ENCODE measurements at places on chromosomes 12 and 14. TPM values are rescaled to one million over a fixed set of nuclear protein-coding genes. Genes with fewer than 3 reads are reported as not detected.

GRCh38 chr14:75418850-75419768 lies 8.7 kb upstream of the JDP2 start:
- H3K36me3 ChIP-seq = no peaks in the 10 kb centered on the region
- no peaks in the 10 kb centered on the region for H3K4me1 ChIP-seq
- no peak overlapping the region for H3K4me3 ChIP-seq
- DNase-seq = no peak
- no peak overlapping the region for H3K27ac ChIP-seq

GRCh38 chr12:58481811-58482210 lies 438.5 kb downstream of the LRIG3 start:
- H3K27ac ChIP-seq = no peak overlapping the region
- no peaks in the 10 kb centered on the region for H3K36me3 ChIP-seq
- H3K4me1 ChIP-seq = no peaks in the 10 kb centered on the region
- H3K4me3 ChIP-seq = no peak overlapping the region
- DNase-seq = no peak
- H3K27me3 ChIP-seq = no peaks in the 10 kb centered on the region

Gene CAPZA3
- not detected for total RNA-seq

Gene DDX47
- 23.2 TPM for total RNA-seq

DNA sequence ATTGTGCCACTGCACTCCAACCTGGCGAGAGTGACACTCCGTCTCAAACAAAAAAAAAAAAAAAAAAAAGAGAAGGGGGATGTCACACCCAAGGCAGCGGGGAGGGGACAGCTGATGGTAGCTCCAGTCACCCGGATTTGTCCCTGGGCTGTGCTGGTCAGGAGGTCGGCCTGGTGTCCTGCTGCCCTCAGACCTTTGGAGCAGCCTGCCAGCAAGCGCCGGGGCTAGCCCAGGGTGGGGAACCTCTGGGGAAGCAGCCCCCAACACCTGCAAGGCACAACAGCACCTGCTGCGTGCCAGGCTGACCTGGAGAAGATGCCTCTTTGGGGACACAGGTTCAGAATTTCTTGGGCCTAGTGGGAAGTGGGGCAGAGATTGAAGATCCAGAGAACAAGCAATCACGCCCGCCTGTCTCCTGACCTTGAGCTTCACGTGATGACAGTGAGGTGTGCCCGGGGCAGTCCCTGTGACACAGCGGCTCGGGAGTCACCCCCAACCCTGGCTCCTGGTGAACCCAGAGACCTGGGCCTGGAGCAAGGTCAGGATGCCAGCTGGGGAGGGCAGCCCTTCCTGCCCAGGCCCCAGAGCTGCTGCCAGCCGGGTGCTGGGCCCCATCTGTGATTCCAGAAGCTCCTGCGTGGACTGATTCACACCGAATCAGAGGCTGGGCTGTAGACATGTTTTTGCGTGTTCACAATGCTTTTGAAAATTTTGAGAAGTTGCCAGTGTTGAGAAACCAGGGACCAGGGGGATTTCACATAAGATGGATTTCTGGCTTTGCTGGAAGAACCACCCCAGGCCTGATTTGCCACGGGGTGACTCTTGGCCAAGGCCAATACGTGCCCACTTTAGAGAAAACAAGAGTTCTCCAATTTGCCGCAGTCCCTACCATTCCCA lies 66.4 kb downstream of the RFLNA start:
- no peaks in the 10 kb centered on the region for H3K27me3 ChIP-seq
- DNase-seq = no peak
- H3K4me3 ChIP-seq = no peak overlapping the region
- no peaks in the 10 kb centered on the region for H3K36me3 ChIP-seq
- H3K27ac ChIP-seq = peak overlapping the region; percentile 76
- H3K4me1 ChIP-seq = peaks cover 53% of the 10 kb centered on the region

Gene IL22
- not detected for total RNA-seq

Gene OTOGL
- 0.35 TPM for total RNA-seq

DNA sequence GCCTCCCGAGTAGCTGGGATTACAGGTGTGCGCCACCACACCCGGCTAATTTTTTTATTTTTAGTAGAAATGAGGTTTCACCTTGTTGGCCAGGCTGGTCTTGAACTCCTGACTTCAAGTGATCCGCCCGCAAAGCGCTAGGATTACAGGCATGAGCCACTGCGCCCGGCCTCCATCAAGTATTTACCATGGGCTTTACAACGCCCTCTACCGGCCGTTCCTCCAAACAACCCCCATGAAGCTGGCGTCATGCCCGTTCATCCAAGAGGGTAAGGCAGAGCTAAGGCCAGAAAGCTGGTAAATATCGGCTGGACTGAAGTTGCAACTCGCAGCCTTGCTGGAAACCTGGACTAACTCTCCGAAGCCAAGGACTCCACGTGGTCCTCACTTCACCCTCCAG lies 41.6 kb downstream of the RNF34 start:
- no peak for DNase-seq
- H3K4me3 ChIP-seq = no peak overlapping the region
- no peaks in the 10 kb centered on the region for H3K4me1 ChIP-seq
- no peak overlapping the region for H3K27ac ChIP-seq

- DNase-seq = peak; percentile 2
- H3K27me3 ChIP-seq = no peaks in the 10 kb centered on the region
- no peaks in the 10 kb centered on the region for H3K36me3 ChIP-seq
- no peaks in the 10 kb centered on the region for H3K4me1 ChIP-seq
Observed at GRCh38 chr14:101604228-101604934, 43.1 kb downstream of the DIO3 start.

GRCh38 chr14:33515441-33515840 lies 435.4 kb downstream of the EGLN3 start:
- H3K4me1 ChIP-seq = no peaks in the 10 kb centered on the region
- no peaks in the 10 kb centered on the region for H3K27me3 ChIP-seq
- DNase-seq = no peak
- H3K36me3 ChIP-seq = no peaks in the 10 kb centered on the region
- H3K27ac ChIP-seq = no peak overlapping the region

DNA sequence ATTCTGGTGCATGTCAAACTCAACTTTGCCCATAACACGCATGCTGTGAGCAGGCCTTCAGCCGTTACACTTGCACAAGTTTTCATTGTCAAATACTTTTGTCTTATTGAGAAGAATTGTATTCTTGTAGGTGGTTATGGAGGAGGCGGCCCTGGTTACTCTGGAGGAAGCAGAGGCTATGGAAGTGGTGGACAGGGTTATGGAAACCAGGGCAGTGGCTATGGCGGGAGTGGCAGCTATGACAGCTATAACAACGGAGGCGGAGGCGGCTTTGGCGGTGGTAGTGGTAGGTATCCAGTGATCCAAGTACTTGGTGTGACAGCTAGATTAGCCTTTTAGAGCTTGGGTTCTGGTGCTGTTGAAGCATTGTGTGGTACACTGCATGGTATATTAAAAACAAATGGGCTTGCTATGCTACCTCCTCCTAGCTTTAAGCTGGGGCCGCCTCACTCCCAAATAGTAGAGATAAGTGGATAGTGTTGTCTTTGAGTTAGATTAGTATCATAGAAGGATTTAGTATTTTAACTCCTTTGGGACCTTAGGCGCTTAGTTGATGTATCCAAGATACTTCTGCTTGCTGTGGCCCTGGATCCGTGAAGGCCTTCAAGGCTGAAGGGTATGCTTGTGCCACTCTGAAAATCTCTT lies 2.5 kb downstream of the HNRNPA1 start:
- H3K27me3 ChIP-seq = no peaks in the 10 kb centered on the region
- H3K27ac ChIP-seq = no peak overlapping the region
- H3K4me1 ChIP-seq = peaks cover 36% of the 10 kb centered on the region
- peak overlapping the region; percentile 54 for H3K4me3 ChIP-seq
- peaks cover 9% of the 10 kb centered on the region for H3K36me3 ChIP-seq
- no peak for DNase-seq

Gene ISM2
- not detected for total RNA-seq

Gene ZNF140
- 12.5 TPM for total RNA-seq

- no peak for DNase-seq
- no peak overlapping the region for H3K4me3 ChIP-seq
- no peak overlapping the region for H3K27ac ChIP-seq
- no peaks in the 10 kb centered on the region for H3K27me3 ChIP-seq
- H3K4me1 ChIP-seq = no peaks in the 10 kb centered on the region
Observed at GRCh38 chr14:89551432-89551831, 134.4 kb upstream of the FOXN3 start.

DNA sequence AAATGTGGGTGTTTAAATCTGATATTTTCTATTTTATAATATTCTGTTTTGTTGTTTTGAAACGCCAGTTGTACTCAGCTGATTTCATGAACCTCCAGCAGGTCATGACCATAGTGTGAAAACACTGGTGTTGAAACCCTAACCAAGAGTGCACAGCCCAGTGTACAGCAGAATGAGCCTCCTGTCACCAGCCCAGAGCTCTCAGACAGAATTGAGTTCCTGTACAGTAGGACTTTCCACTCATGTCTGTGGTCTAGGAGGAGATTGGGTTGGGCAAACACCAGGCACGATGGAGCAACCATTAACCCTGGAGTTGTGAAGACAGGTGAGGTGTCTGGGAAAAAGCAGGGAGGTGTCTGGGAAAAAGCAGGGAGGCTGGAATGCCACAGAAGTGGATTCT lies 908.8 kb downstream of the VRK1 start:
- no peak overlapping the region for H3K27ac ChIP-seq
- H3K36me3 ChIP-seq = no peaks in the 10 kb centered on the region
- no peaks in the 10 kb centered on the region for H3K4me1 ChIP-seq
- DNase-seq = no peak

DNA sequence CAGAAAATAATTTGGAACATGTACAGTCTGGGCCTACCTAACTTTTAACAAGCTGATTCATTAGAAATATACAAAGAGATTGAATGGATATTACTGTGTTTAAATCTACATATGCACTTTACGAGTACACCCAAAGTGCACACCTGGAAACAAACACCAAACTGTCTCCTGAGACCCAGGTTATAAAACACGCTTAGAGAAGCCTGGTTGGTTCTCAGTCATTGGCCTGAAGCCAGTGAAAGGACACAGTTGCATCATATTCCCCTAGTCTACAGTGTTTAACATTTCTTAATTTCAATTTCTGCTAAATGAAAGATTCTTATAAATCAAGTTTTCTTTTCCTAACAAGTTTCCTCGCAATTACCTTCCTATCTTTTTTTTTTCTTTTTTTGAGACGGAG lies 209.5 kb downstream of the FBXL14 start:
- H3K4me1 ChIP-seq = no peaks in the 10 kb centered on the region
- H3K36me3 ChIP-seq = no peaks in the 10 kb centered on the region
- no peaks in the 10 kb centered on the region for H3K27me3 ChIP-seq
- DNase-seq = no peak
- H3K27ac ChIP-seq = no peak overlapping the region

- no peak overlapping the region for H3K4me3 ChIP-seq
- no peaks in the 10 kb centered on the region for H3K36me3 ChIP-seq
- H3K27ac ChIP-seq = no peak overlapping the region
- peaks cover 5% of the 10 kb centered on the region for H3K4me1 ChIP-seq
- H3K27me3 ChIP-seq = no peaks in the 10 kb centered on the region
Observed at GRCh38 chr14:88834883-88835431, 10.5 kb downstream of the TTC8 start.

Gene WDR20
- total RNA-seq = 11.7 TPM

DNA sequence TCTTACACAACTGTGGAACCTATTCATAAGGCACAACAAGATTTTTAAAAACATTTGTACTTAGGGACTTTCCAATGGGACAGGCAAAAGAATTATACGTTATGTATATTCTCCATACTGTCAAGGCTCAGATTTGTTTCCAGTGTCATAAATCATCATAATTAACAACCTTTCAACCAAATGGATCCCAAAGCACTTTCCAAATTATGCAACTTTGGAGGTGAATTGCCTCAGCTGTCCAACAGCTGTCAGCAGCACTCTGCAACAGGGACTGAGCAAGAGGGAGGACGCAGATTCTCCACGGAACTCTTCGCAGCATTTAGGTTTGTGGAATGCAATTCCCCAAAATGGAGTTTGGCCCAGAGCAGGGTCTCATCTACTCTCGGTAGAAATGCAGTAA lies 186.6 kb downstream of the PAX9 start:
- peaks cover 3% of the 10 kb centered on the region for H3K4me1 ChIP-seq
- H3K36me3 ChIP-seq = no peaks in the 10 kb centered on the region
- no peak overlapping the region for H3K4me3 ChIP-seq
- no peaks in the 10 kb centered on the region for H3K27me3 ChIP-seq
- DNase-seq = no peak
- no peak overlapping the region for H3K27ac ChIP-seq

DNA sequence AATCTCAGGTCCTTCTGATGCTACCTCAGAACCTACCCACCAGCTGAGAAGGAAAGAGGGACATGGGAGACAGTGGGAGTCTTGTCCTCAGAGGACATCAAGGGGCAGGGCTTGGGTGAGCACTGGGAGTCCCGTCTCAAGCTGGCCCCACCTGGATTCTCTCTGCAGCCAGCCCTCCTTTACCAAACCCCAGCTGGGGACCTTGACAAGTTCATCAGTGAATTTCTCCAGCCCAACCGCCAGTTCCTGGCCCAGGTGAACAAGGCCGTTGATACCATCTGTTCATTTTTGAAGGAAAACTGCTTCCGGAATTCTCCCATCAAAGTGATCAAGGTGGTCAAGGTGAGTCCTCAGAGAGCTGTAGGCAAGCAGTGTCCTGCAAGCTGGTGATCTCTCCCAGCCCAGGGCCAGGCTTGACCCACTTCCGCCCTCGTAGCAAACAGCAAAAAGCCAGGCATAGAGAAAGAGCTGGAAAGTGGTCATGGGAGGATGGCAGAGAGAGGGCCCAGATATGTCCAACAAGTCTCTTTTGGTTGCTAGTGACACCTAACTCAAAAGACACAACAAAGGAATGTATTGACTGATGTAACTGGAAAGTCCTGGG lies 14.2 kb upstream of the OAS2 start:
- H3K36me3 ChIP-seq = peaks cover 7% of the 10 kb centered on the region
- H3K27me3 ChIP-seq = no peaks in the 10 kb centered on the region
- no peak overlapping the region for H3K27ac ChIP-seq
- H3K4me1 ChIP-seq = no peaks in the 10 kb centered on the region
- no peak overlapping the region for H3K4me3 ChIP-seq
- no peak for DNase-seq

- H3K27ac ChIP-seq = no peak overlapping the region
- H3K36me3 ChIP-seq = no peaks in the 10 kb centered on the region
- no peak overlapping the region for H3K4me3 ChIP-seq
- no peak for DNase-seq
Observed at GRCh38 chr12:56991319-56992246, 14.8 kb downstream of the ZBTB39 start.

Gene TMEM263
- 33.3 TPM for total RNA-seq

Gene KIF26A
- total RNA-seq = 5.3 TPM
